RKO (cell line): ENCODE measurements at places on chromosomes 5 and 9.
A peak's percentile ranks its signal among the peaks of the same experiment; 100 is the strongest.

DNA sequence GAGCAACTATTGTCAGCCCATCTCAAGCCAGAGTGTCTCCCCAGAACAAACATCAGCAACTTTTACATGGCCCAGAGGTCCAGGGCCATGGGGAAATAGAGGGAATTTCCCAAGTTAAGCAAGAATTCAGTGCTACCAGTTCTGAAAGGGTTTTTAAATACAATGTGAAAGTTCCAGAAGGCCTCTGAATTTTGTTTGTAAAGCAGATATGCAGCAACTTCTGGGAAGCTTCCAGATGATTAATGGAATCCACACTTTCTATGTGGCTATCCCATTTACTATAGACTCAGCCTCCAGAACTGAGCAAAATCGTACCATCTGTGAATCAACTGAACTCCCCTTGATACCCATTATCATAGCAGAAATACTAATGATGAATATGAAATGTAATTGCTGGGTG lies 93.8 kb downstream of the FEM1C start:
- DNase-seq, result no peak

GRCh38 chr9:112218908-112219307 lies 43.8 kb upstream of the SUSD1 start:
- DNase-seq, result no peak

DNA sequence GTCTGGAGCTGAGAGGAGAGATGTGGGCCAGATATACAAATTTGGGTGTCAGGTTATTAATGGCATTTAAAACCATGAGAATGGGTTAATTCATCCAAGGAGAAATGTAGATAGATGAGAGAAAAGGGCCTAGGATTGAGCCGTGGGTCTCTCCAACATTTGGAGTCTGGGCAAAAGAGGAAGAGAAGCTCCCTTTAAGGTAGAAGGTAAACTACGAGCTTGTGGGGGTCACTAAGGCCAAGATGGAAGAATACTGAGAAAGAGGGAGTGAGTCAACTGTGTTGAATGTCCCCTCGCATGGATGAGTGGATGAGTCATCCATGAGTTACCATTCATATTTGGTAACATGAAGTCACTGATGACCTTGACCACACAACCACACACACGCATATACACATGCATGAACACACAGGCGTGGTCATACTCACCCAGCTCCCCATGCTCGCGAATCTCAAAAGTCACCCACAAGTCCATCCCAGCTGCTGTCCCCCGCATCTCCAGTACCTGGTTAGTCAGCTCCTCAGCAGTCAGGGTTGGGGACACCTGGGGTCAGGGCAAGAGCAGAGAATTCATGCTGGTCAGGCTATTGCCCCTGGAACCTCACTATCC lies 6.8 kb upstream of the FCHSD1 start:
- peak; percentile 84 for DNase-seq

GRCh38 chr5:74422030-74422429 lies 218.5 kb downstream of the ENC1 start:
- DNase-seq, result no peak

DNA sequence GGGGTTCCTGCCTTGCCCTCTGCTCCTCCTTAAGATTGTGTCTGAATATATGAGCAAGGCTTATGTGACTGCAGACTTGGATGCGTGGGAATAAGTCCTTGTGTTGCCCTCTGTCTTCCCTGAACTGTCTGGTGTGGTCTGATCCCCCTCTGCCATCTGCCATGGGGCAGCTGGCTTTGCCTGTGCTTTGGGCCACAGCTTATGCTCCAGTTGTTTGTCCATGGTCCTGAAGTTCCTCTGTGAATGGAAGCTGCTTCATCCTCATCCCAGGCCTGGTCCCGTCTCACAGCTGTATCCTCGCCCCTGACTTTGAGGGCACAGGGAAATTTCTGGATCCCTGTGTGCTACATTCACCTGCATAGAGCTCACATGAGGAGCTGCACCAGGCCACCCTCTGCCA lies 14.7 kb downstream of the IL31RA start:
- peak; percentile 8 for DNase-seq

DNA sequence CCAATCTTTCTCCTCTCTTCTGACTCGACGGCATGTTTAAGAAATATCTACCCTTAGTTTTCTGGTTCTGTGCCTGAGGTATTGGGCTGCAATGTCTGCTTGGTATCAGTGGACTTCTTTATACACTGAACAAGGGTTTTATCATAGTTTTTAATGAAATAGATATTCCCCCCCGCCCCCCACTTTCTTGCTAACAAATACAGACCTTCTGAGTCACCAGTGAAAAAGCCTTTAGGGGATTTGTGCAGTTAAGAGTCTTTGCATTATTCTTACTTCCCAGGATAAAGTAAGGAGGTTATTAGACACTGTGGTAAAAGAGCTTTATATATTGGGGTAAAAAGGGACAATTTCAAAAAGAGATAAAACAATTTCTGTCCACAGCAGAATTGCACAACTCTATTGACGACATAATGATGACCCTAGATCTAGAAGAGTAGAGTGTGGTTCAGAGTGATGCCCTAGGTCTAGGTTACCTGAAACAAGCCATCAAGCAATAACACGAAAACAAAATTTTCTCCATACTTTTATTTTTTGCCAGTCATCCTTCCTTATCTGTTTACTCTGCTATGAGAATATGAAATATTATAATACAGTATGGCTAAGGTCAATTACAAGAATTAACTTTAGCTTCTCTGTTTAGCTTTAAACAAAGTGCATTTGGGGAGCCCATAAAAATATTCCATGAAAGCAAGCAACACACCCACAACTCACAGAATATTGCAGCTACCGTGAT lies 110.7 kb downstream of the PLK2 start:
- DNase-seq, result no peak

- DNase-seq, result peak; percentile 15
These were observed 147.9 kb downstream of the DMRT2 start for GRCh38 chr9:1198085-1198484.

GRCh38 chr5:129110742-129111141 lies 16.2 kb downstream of the ISOC1 start:
- peak; percentile 37 for DNase-seq

- DNase-seq, result no peak
These were observed 8.9 kb upstream of the IL17B start for GRCh38 chr5:149387982-149388381.

DNA sequence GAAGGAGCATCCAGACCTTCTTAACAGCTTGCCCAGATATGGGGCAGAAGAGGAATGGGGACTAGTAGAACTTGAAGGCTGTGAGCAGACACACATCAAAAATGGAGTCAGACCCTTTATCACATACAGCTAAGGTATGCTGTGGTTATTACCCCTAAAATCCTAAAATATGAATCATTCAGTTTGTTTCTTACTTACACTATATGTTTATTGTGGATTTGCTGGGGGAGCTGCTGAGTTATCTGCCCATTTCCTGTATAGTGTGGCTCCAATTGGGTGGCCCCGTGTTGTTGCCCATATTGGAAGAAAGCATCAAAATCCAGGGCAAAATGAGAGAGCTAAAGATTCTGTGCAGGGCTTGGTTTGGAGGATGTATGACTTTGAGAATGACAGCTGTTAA lies 56.9 kb downstream of the AP3S1 start:
- no peak for DNase-seq

DNA sequence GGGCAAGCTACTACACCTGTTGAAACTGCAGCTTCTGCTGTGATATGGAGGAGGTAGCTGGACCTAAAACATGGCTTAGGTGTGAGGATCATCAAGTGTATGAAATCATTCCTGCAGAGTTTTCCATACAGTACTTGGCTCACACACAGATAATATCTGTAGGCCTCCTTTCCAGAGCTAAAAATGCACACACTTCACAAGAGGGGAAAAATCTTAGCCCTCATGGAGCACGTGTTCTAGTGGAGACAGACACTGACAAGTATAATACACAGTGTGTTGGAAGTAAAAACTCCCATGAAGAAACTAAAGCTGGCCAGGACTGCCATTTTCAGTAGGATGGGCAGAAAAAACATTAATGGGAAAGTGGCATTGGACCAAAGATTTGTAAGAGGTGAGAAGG lies 216.7 kb downstream of the CTNND2 start:
- DNase-seq, result no peak

DNA sequence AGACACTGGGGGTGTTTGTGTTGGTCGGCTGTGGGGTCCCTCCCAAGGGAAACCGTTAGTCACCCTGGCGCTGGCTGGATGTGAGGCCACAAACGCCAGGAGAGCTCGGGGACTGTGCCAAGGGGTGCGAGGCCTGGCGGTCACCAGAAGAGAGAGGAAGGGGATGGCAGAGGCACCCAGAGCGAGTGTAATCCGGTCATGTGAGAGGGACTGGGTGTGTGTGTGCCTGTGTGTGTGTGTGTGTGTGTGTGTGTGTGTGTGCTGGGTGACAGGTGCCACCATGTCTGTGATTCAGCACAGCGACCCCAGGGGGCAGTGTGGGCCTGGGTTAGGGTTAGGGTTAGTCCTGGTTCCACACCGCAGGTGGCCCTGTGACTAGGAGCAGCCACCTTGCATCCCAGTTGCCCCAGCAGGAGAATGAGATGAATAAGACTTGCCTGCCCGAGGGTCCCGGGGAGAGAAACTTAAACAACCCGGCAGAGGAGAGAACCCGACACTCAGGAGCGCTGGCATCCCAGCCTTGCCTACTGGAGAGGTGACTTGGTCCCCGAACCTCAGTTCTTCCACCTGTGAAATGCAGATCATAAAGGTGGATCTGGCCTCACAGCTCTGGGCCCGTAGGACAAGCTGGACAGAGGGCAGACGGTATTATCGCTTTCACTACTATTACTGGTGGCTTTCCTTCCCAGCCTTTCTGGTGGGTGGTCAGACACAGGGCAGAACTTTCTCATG lies 1.4 kb upstream of the ADAMTSL2 start:
- peak; percentile 44 for DNase-seq

DNA sequence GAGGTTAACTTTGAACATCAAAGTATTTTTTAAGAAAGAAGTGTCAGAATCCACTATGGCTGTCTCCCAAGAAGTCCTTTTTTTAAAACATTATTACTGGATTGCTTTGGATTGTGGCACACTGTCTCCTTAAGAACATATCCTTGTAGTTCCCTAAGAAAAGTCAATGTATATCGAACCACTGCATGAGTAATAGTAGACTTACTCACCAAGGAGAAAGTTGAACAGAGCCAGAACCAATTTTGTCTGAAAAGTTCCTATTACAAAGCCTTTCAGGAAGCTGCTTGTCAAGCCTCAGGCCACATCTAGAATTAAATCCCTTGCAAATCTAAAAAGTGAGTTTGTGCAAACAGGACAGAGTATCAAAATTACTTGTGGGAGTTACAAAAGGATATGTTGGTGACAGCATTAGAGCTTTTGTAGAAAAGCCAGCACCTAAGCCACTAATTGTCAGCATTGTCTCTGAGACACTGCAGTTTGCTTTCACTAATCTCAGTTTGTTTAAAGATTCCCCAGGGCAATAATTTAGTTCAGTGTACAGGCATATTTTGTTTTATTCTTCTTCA lies 195.4 kb downstream of the MPDZ start:
- DNase-seq, result peak; percentile 4

DNA sequence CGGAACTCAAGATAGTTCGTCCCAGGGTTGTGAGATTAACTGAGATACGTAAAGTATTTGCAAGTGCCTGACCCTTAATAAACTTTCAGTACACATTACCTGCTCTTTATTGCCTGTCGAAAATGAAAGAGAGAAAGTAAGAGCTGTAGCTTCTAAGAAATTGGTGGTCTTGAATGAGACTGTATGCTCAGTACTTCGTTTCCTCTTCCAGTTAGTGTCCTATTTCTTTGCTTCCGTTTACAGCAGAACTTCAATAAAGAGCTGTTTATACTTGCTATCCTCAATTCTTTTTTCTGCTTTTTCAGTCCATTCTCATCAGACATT lies 534 bp downstream of the SRFBP1 start:
- DNase-seq, result no peak

- DNase-seq, result no peak
These were observed 175.2 kb downstream of the PAX5 start for GRCh38 chr9:36858805-36859375.

GRCh38 chr9:85108229-85108628 lies 438.7 kb downstream of the NTRK2 start:
- no peak for DNase-seq

DNA sequence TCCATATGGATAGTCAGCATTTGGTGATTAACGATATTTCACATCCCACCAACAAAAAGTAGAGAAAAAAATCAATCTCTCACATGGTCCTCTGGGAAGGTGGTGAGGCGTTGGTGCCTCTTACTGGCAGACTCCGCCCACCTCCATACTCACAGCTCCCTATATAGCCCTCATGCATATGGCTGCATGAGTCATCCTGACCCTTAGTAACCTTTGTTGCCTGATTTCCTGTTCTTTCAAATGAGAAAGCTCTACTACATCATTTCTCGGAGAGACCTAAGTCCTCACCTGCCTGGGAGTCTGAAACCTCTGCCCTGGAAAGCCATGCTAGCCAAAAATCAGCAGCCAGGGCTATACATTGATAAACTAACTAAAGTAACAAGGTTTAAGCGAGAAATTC lies 33.3 kb upstream of the ABCA1 start:
- peak; percentile 94 for DNase-seq

GRCh38 chr5:180816608-180817534 lies 14.3 kb upstream of the MGAT1 start:
- DNase-seq, result no peak

DNA sequence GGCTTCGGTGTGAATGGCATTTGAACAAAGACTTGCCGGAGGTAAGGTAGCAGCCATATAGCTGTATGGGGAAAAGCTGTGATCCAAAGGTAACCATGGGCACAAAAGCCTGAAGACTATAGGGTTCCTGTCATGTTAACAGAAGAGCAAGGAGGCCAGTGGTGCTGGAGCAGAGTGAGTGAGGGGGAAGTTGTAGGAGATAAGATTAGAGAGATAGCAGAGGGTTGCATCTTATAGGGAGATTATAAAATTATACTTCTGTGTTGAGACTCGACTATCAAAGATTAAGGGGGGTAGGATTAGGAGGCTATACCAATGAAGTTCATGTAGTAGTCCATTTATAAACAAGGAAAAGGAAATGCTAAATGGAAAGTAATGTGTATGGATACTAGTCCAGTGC lies 3.3 kb downstream of the NCBP1 start:
- DNase-seq, result no peak

GRCh38 chr5:179435731-179436315 lies 90.6 kb upstream of the ADAMTS2 start:
- DNase-seq, result no peak

- DNase-seq, result no peak
These were observed 6.5 kb downstream of the HIGD2A start for GRCh38 chr5:176394881-176395675.

- DNase-seq, result no peak
These were observed 28.1 kb downstream of the TERT start for GRCh38 chr5:1266791-1267190.

- peak; percentile 81 for DNase-seq
These were observed 20.9 kb downstream of the MORN5 start for GRCh38 chr9:122180633-122181032.
